ENCODE measurements at places on chromosomes 12 and 14. TPM values are rescaled to one million over a fixed set of nuclear protein-coding genes. Genes with fewer than 3 reads are reported as not detected.

The SLC6A15 gene
- 1.4 TPM for polyA plus RNA-seq

The TRIP11 gene
- 22.8 TPM for polyA plus RNA-seq

- no peak for DNase-seq
Observed at GRCh38 chr14:51576117-51576430, 75.6 kb upstream of the FRMD6 start.

GRCh38 chr14:101776344-101776743 is 14.8 kb downstream of the PPP2R5C start:
- DNase-seq: no peak

GRCh38 chr14:52013984-52014600 is 24.7 kb downstream of the RTRAF start:
- no peak for DNase-seq

DNA sequence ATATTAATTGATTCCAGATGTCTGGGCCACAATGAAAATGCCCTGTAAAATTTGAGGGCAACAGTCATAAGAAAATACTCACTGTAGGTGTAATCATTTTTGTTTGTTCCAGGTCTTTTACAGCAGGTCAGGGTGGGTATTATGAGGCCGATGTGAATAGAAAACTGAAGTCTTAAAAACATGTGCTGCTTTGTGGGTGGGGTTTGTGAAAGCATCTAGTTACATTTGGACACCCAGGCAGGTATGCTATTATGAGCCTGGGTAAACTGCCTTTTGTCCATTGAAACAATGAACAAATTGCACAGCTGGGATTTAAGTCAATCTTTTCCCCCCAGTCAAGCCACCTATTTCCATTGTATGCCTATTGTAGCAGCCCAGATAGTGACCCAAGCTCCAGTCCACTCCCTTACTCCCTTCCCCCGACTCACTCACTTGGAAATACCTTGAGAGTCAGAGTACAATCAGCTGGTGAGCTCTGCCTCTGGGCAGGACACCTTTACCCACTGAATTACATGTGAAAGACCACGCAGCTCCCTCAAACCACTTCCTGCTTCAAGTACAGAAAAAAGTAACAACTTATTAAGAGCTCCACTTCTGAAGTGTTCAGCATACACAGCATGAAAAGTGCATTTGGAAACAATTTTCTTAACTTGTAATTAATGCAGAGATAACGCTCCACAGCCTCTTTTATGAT is 1.8 kb downstream of the IGF1 start:
- no peak for DNase-seq

- DNase-seq: no peak
Observed at GRCh38 chr12:52310622-52311284, 10.4 kb downstream of the KRT83 start.

GRCh38 chr12:52003591-52003990 is 3.2 kb upstream of the TAMALIN start:
- no peak for DNase-seq

The RAB35 gene
- polyA plus RNA-seq: 64.9 TPM

- no peak for DNase-seq
Observed at GRCh38 chr14:90600619-90601018, 203.8 kb downstream of the CALM1 start.

The CRACR2A gene
- polyA plus RNA-seq: 1.1 TPM

DNA sequence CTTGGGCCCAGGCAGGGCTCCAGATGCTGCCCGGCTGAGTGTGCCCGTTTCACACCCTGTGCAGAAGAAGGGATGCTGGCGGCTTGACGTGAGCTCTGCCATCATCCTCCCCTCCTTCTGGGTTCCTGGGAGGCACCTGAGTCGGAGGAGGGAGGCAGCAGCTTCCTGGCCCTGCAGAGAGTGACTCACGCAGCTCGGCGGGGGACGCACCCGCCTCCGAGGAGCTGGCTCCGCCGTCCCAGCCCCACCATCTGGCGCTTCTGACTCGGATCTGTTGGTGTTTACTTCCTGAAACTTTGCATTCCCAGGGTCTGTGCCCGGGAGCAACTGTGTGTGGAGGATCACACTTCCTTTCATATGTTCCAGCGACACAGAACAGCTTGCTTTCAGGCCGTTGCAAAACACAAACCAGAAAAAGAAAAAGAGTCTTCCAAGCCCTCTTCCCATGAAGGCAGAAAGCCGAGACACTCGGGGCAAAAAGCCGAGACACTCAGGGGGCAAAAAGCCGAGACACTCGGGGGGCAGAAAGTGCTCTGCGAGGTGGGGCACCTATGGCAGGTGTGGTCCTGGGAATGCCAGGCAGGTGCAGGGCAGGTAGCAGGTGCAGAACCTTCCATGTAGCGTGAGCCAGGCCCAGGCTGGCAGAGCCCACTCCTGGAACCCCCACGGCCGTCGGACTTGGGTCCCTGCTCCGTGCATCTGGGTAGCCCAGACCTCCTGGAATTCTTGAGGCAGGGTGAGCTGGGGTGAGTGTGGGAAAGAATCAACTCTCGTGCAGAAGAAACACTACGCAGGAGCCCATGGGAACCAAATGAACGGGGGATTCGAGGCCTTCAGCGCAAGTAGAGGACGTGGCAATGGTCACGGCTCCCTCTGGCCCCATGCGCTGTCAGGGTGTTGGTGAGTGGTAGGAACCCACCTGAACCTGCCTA is 27.6 kb upstream of the GALNT9 start:
- no peak for DNase-seq

DNA sequence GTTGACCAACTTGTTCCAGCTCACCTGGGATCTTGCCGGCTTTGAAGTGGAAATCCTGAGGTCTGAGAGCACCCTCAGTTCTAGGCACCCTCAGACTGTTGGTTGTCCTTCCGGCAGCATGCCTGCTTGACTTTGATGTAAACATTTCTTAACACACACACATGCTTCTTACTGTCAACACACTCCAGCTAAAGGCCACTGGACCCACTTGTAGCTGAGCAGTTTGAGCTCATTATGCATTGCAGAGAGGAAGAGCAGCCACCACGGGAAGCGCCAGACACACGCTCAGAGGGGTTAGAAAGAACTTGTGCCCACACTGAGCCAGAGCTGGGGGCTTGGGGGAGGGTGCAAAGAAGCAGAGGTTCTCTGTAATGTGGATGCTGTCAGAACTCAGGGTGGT is 55.8 kb downstream of the TNFAIP2 start:
- no peak for DNase-seq

The HOXC10 gene
- not detected for polyA plus RNA-seq

The WNT1 gene
- polyA plus RNA-seq: not detected

DNA sequence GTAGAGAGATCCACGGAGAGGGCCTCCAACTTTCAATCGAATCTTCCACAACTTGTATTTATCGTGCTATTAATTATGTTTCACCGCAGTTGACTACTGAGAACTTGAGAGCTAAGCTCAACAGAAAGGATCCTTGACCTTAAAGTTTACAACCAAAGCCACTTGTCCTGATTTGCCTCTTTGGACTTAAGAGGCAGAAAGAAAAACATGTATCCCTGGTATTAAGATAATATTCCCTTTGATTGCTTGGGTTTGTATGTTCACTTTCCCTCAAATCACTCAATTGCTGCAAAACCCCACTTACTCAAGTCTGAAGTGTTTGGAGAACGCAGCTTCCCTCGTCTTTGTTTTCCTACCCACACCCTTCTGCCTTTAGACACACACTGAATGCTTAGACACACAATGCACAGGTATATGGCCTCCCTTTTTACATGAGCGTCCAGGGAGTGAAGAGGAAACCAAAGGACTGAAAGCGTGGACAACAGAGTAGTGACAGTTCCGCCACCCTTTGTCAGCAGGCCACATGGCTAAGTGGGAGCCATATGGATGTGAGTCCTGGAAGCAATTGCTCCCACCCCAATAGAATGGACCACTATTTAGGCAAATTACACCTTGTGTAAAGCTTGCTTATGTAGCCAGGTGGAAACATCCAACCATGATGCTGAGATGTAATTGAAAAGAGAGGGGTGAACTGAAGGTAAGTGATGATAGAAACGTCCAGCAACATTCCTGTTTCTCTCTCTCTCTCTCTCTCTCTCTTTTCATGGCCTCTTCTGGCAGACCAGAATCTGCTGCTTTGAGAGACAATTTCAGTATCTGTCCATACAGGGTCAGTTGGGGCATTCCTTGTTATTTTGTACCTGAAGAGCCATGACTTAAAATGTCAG is 1.4 kb upstream of the PKP2 start:
- no peak for DNase-seq

DNA sequence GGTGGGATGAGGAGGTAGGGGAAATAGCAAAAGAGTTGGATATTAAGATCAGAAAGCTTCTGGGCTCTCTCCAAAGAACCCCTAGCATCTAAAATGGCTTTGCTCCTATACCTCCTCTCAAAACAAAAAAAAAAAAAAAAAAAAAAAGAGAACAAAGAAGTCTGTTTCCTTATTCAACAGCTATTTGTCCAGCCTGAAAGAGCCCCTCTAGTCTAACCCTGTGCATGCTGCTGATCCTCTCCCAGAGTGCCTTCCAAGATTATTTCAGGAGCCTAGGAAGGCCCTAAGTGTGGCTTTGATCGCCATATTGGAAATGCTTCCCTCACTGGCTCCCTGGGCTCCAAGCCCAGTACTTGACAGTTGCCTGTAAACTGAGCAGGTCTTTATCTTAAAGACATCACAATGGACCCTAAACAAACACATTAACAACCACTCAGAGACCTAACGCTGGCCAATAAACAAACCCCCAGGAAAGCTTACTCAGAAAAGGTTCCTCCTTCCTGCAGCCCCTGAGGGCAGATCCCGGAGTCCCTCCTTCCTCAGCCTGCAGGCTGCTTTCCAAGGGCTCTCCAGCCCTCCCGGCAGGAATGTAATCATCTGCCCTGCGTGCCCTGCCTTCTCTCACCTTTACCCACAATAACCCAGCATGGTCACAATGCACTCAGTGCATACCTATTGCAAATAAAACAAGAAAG is 17.4 kb upstream of the COL2A1 start:
- DNase-seq: no peak

The TMEM119 gene
- polyA plus RNA-seq: 67.0 TPM

DNA sequence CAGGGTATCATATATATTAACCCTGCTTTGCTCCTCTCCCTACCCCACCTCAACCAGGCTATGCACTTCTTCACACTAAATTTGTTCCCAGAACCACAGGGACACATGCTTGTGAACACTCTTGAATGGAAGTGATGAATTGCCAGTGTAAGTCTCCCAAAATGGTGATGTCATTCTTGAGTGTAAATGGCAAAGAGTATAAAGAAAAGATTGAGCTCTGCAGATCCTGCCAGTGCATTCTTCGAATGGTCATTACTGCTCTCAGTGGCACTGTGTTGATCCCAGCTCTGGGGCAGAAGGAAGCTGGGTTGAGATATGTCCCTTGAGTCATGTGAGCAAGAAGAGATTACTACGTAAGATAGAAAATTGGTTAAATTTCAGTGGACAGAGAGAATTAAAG is 313.1 kb downstream of the TMEM117 start:
- DNase-seq: no peak

The PRH2 gene
- polyA plus RNA-seq: not detected

DNA sequence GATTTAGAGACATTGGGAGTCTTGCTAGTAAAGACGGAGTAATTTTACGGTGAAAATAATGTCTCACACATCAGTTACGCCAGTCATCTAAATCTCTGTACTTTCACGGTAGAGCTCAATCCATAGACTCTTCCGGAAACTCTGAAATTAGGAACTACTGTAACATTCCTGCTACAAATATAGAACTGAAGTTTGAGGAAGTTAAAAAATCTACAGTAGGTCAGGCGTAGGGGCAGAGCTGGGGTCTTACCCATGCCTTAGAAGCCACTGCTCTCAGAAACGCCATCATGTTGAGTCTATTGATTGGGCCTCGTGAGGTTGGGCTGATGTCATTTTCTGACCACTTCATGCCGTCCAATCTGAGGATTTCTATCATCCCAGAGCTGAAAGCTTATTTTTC is 1029.8 kb upstream of the TMEM132C start:
- no peak for DNase-seq

GRCh38 chr12:72612171-72612570 is 340.0 kb downstream of the TRHDE start:
- DNase-seq: no peak

GRCh38 chr14:100178691-100179090 is 19.2 kb upstream of the DEGS2 start:
- DNase-seq: no peak

The PIK3C2G gene
- polyA plus RNA-seq: not detected

- no peak for DNase-seq
Observed at GRCh38 chr14:99185436-99186068, 86.4 kb downstream of the BCL11B start.

The IQSEC3 gene
- 0.47 TPM for polyA plus RNA-seq

Data from AG04450 (cell line).